ENCODE measurements at places on chromosomes 13 and 19.

DNA sequence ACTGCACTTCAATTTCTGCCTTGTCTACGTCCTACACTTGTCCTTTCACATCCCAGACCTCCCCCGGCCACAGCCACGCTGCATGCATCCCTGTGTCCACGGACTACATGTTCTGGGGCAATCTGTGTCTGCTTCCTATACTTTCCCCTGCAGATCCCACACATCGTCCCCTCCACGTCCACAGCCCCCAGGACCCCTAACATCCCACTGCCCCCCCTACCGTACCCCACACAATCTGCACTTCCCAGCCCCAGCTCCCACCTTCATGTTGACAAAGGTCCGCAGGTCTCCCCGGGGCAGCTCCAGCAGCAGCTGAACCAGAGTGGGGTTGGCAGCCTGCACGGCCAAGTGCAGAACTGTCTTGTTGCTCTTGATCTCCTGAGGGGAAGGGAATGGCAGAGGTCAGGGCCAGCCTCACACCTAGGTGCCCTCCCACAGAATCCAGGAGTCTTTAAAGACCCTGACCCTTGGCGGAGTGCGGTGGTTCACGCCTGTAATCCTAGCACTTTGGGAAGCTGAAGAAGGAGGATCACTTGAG lies 10.2 kb downstream of the NFKBID start:
- DNase-seq = no peak

DNA sequence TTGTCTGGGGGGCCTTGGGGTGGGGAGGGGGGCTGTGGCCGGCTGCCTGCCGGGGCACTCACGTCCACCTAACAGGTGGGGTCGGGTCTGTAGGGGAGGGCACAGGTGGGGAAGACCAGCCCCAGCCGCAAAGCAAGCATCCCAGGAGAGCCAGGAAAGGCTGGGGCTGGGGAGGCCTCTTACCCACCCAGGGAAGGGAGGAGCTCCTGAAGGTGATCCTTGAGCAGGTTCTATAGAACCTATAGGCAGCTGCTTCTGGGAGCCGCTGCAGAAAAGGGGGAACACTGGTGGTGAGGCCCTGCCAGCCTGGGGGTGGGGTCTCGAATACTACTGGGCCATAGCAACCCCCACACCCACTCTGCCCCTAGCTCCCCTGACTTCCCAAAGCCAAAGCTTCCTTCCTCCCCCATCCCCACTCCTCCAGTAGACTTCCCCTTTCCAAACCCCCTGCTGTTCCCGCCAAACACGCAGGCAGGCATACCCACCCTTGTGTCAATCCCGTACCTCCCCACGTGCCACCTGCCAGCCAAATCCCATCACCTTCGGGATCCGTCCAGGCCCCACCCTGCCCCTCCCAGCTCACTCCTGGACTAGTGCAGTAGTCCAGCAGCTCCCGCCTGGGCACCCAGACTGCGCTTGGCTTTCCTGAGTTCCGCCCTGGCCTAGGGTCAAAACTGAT lies 5.6 kb downstream of the KLF16 start:
- no peak for DNase-seq

- no peak for DNase-seq
These were observed 220.1 kb upstream of the SERP2 start for GRCh38 chr13:44153496-44153895.

- no peak for DNase-seq
These were observed 703.6 kb downstream of the SLITRK6 start for GRCh38 chr13:85095418-85096272.

- DNase-seq = no peak
These were observed 13.7 kb downstream of the ZNF441 start for GRCh38 chr19:11780431-11781020.

- DNase-seq = no peak
These were observed 19.6 kb upstream of the B3GNT3 start for GRCh38 chr19:17775245-17775927.

GRCh38 chr19:50952910-50953309 lies at the start of gene KLK5:
Gene KLK5, minus strand, starts transcription at chr19:50953038. Its CDS starts 381 bp downstream, at chr19:50952657.
- DNase-seq = no peak

DNA sequence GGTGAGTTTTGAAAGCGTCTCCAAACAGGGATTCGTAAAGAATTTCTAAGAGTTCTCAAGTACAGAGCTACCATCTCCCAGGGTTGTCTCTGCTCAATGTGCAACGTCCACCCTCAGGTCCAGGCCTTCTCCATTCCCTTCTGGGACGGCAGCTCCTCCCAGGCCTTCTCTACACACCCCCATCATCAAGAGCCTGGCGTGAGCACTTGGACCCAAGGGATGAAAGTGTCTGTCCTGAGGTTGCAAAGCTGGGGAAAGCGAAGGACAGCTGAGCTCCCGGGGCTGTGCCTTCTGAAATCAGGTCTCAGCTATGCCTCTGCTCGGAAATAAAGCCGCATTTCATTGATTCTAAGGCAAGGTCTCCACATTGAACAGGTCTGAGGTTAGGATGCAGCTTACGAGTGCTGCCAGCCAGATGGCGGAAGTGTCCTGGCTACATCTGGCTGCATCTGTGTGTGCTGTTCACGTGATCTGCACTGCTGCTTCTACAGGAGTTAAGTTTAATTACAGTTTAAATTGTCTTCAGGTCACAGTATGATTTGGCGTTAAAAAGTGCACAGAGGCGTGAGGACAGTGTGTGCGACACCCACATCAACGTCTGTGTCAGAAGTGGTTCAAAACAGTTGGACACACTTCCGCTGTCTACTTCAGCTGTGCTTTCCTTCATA lies 27.0 kb upstream of the MIER2 start:
- no peak for DNase-seq

Measured in Caco-2 (cell line).